ENCODE measurements at places on chromosomes 2 and 18.

DNA sequence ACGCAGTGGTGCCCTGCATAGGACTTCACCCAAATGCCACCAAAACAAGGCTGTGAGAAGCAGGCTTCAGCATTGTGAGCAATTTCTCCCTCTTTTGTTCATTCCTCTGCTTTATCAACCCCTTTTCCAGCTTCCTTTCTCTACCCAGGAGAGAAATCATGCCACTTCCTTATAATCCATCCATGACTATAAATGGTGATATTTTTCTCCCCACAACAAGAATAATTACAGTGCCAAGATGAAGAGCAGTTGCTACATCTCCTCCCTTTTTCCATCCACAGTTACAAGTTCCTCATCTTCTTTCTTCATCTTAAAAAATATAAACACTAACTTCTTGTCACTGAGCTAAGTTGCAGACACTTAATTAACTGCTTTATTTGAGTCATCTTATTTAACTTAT lies 167.2 kb downstream of the ANTXR1 start:
- DNase-seq: no peak

DNA sequence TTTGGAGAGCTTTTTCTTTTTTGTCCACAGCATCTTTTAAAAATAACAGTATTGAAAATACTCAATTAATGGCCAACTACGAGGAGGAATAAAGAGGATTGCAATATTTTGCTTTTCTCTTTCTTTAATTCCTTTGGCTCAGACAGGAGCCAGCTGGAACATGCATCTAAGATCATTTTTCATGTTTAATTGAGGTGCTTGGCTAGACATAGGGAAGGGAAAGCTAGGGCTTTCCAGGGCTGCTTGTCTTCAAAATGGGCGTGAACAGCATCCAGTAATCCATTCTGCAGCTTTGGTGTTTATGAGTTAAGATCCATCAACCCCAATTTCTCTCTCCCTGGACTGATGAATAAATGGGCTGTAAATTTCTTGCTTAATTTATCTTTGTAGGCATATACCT lies 323.0 kb downstream of the PTPRM start:
- DNase-seq: no peak

DNA sequence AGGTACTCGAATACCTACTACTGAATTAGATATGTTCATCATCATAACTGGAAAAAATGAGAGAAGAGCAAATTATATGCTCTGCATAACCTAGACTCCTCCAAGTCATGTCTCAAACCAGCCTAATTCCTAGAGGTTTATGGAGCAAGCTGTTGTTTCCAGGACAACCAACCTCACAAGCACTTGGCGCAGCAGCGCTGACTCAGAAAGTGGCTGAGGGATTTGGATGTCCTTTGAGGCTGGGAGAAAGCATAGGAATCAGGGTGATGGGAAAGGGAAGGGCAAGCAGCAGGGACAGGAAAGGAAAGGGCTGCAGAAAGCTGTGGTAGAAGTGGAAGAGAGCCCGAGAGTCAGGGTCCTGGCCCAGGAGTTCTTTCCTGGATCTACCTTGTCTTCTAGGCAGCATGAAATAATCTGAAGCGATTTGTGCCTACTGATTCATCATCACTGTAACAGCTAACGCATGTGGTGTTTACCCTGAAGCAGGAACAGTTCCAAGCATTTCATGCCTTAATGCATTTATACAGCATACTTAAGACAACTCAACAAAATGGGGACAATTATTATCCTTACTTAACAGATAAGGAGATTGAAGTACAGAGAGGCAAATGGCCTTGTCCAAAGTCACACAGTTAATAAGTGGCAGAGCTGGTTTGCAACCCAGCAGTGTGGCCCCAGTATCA lies 3.7 kb downstream of the PLEK start:
- peak; percentile 12 for DNase-seq

DNA sequence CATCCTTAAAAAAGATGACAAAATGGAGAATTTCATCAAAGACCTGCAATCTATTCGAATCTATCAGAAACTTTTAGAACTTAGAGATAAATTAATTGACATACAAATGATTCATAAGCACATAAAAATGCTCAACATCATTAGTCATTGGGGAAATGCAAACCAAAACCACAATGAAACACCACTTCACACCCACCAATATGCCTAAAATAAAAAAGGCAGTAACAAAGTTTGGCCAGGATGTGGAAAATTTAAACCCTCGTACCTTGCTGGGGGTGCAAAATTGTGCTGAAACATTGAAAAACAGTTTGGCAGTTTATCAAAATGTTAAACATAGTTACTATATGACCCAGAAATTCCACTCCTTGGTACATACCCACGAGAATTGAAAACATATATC lies 11.5 kb upstream of the EIF2AK3 start:
- no peak for DNase-seq

GRCh38 chr2:10165861-10166675 lies 43.5 kb downstream of the RRM2 start:
- DNase-seq: no peak

DNA sequence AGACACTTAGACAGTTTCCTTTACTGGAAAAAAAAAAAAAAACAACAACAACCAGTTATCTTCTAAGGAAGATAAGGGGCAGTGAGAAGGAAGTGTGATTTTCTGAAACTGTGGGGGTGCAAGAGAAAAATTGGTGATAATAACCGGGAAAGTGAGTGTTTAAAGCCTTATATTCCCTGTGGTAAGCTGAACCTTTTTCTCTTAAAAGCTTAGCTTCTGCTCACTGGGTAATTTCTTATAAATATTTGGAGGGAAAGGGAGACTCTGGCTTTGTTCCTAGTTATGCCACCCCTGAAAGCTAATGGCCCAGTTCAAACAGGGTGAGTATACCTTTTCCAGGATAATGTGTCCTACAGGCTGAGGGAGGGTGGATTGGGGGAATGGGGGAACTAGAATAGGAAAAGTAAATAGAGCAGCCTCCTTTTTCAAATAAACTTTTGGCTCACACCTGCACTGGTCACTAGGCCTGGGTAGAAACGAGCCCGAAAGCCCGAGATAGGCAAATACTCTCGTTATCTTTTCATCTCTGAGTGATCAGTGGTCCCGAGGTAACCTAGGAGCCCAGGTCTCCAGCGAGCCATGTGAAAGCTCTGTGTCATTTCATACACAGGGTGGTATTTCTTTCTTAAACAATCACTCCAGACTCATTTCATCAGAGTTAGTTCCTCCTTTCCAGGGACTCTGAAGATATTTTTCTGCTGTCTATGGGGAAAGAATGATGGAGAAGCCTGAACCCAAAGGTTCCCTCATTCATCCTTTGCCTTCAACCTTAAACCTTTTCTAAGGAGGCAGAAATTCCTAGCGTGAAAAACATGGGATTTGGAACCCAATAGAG lies 15.5 kb upstream of the SRBD1 start:
- DNase-seq: no peak

DNA sequence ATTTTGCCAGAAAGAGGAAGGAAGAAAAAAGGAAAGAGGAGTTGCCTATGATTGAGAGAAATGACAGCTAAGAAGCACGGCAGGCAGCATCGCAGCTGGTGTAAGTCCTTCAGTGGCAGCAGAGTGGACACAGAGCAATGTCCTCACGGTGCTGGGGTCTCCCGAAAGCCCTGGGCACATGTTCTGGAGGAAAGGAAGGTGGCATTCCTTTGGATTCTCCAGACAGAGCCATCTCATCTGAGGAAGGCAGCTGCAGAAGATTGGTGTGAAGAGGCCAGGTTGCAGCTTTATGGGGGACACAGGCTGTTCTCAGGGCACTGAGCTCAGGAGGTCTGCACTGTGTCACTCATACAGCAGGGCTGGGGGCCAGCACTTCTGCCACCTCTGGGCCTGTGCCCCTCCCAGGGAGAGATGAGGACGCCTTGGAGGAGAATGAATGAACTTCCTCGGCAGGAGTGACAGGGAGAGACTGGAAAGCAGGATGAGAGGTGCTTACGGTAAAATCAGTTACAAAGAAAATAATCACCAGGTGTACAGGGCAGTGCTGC lies 252.0 kb upstream of the MYT1L start:
- DNase-seq: no peak

GRCh38 chr2:220736778-220737177 lies 835.3 kb downstream of the EPHA4 start:
- no peak for DNase-seq

- no peak for DNase-seq
Observed at GRCh38 chr2:128754246-128754724, 435.6 kb upstream of the HS6ST1 start.

- no peak for DNase-seq
Observed at GRCh38 chr18:25830787-25831186, 259.6 kb downstream of the SS18 start.

DNA sequence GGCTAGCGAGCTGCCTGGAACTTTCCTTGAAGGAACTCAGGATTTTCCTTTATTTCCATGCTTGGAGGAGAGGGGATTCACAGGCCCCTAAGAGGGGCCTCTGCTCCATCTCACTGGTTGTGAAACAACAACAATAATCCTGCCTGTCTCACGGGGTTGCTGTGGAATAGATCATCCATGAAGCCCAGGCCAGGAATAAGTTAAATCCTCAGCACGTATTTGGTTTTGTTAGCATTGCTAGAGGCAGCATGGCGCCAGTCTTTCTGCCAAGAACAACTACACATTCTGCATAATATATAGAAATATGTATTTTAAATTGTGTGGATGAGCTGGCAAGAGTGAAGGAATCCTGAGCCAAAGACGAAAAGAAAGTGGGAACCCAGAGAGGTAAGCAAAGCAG lies 80.8 kb upstream of the L3MBTL4 start:
- DNase-seq: no peak

- DNase-seq: no peak
Observed at GRCh38 chr2:141062031-141062430, 1068.8 kb downstream of the LRP1B start.

GRCh38 chr2:42167458-42167857 lies 1.7 kb upstream of the EML4 start:
- DNase-seq: no peak

All from right renal pelvis (tissue), 4 donors.